ENCODE measurements at places on chromosomes 2 and 18.

DNA sequence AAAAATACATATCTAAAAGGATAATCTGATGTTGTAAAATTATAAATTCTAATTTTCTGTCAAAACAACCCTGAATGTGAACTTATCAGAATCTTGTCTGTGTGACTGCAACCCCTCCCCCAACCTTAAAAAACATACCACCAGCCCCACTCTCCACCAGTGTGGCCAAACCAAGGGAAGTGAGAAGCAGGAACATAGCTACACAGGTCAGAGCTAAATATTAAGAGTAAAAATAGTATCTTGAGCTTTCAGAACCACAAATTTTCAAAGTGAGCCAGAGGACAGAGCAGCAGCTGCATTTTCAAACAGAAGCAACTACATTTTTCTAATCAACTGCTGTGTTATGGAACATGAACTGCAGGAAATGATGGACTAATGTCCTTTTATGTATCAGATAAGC, 156.7 kb downstream of the SLC4A10 start:
- DNase-seq, result no peak

DNA sequence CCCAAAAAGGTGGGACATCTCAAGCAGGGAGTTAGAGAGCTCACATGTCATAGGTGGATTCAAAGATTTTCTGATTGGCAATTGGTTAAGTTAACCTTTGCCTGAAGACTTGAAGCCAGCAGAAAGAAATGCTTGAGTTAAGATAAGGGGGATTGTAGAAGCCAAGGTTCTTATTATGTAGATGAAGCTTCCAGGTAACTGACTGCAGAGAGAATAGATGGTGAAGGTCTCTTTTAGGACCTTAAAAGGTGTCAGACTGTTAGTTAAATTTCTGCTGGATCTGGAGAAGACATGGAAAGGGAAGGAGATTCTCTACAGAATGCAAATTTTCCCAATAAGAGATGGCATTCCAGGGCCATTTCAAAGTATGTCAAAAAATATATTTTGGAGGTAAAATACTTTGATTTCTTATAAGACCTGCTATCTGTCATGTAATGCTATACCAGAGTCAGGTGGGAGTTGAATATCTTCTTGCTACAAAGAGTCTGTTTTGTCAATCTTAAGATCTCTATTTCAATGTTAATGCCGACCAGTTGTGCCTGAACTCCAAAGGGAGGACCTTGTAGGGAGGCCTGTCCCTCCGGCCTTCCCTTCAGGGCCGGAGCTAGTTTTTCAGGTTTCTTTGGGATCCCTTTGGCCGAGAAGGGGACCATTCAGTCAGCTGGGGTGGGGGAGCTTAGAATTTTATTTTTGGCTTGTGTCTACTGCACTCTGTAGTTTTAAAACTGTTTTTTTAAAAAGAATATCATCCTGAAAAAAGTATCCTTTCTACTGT, 280.6 kb downstream of the PTGR3 start:
- DNase-seq, result no peak

GRCh38 chr2:106828119-106828518, 57.8 kb downstream of the ST6GAL2 start:
- no peak for DNase-seq

DNA sequence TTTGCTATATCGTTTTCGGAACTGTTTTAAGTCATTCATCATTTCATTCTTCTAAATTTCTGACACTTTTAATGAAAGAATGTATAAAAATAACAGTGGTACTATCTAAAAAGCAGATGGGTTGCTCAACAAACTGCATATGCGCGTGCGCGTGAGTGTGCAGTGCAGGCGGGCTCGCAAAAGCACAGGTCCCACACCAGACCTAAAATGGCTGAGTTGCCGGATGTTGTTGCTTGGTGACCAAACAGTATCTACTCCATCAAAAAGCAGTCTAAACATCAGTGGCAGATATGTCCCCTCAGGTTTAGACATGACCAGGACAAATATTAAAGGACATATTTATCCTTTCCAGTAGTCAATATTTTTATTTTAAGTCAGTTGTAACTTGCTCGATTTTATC, 5.1 kb downstream of the NOL4 start:
- DNase-seq, result no peak

- no peak for DNase-seq
Measured at GRCh38 chr2:129010262-129010661, 691.6 kb upstream of the HS6ST1 start.

- DNase-seq, result no peak
Measured at GRCh38 chr2:18611184-18611583, 21.8 kb upstream of the NT5C1B start.

DNA sequence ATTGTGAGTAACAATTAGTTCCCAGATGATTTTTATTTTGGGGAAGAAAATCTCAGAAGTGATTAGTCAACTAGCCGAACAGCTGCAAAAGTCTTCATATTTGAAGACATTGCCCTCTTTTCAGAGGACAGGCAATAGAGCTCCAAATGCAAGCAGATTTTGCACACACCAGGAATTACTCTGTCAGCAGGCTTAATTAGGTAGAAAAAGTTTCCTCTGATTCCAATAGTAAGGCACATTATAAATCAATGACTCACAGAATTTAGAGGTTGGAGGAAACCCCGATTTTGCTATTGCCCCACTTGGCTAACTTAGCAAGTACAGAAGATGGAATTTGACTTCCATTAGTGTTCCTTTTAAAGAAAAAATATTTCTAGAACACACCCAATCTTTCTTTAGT, 30.7 kb upstream of the SCN1A start:
- no peak for DNase-seq

DNA sequence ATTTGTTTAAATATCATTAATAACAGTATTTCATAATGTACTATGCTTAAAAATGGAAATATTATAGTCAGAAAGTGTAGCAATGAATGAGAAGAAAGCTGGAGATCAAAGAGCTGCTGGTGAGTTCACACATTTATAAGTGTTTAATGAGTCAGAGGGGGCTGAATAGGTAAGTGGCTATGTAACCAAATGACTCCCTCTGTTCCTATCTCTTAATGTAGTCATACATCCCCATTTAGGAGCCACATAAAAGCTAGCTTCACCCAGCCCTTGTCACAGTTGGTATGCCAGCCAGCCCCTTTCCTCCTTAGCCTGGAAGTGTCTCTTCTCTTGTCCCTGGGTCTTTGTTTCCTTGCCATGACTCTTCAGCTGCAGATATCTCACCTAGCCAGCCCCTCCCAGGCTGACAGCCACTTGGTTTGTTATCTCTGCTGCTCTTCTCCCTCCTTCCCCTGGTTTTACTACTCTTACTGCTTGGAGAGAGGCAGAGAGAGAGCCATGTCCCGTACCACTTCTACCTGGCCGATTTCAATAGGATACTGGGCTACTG, 438.6 kb upstream of the HNMT start:
- no peak for DNase-seq

GRCh38 chr2:128420131-128420530, 101.5 kb upstream of the HS6ST1 start:
- DNase-seq, result no peak

- DNase-seq, result no peak
Measured at GRCh38 chr18:24947521-24948305, 404.3 kb downstream of the ZNF521 start.

- DNase-seq, result no peak
Measured at GRCh38 chr2:1780693-1781092, 36.4 kb upstream of the PXDN start.
